CD8-positive, alpha-beta T cell (primary cell): ENCODE measurements at places on chromosomes 3 and 15. TPM values are rescaled to one million over a fixed set of nuclear protein-coding genes. Genes with fewer than 3 reads are reported as not detected.

GRCh38 chr3:75232216-75232615, 431.9 kb upstream of the FRG2C start:
- no peak for DNase-seq

- no peak for DNase-seq
These were observed 497.0 kb upstream of the TBL1XR1 start for GRCh38 chr3:177694316-177694715.

DNA sequence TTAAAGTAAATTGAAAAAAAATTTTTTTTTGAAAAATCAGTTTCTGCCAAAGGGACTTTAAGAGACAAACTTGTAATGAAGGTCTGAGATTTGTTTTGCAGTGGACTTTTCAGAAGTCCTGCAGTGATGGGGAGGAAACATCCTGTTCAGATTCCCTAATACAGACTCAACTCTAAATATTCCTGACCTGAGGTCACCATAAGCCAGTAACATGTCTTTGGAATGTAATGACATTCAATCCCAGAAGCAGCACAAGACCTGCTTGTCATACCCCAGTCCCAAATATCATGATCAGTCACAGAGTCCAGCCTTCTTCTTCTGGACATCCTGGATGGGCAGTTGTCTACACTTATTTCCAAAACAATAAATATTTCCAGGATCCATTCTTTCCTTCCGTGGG, 53.6 kb downstream of the TMEM39A start:
- DNase-seq = no peak

- no peak for DNase-seq
These were observed 5.6 kb upstream of the TNIK start for GRCh38 chr3:171465763-171466162.

- DNase-seq = no peak
These were observed 21.9 kb downstream of the CYP8B1 start for GRCh38 chr3:42853739-42854302.

GRCh38 chr3:171956181-171956683, 83.1 kb upstream of the FNDC3B start:
- no peak for DNase-seq

DNA sequence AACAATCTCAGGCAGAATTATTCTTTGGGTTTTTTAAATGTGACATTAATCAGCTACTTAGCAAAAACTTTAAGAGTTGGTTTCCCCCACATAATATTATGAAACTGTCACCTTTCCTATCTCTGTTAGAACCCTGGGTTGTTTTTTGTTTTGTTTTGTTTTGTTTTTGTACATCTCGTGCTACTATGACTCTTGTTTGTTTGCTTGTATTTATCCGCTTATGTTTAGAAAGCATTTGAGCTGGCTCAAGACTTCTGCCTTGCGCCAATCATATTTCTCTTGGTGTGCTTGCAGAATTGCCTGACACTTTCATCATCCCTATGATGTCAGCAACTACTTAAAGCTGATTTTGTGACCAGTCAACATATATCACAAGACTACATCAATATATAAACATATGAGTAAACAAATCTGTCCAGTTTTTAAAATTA, 116.9 kb downstream of the DCLK3 start:
- no peak for DNase-seq

DNA sequence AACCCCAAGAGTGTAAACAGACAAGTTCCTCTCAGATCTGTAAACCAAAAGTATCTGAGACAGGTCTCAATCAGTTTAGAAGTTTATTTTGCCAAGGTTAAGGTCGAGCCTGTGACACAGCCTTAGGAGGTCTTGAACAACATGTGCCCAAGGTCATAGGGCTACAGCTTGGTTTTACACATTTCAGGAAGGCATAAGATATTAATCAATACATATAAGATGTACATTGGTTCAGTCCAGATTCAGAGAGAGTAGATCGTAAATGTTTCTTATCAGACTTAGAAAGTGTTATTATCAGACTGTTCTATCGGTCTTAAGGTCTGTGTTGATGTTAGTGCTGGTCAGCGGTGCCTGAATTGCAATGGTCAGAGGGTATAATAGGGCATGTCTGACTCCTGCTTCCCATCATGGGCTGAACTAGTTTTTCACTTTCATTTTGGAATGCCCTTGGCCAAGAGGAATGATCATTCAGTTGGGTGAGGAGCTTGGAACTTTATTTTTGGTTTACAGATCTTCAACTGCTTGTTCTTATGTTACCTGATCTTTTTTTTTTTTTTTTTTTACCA, 27.0 kb upstream of the MFGE8 start:
- DNase-seq = no peak

- no peak for DNase-seq
These were observed 41.1 kb upstream of the SRGAP3 start for GRCh38 chr3:9290566-9290965.

- no peak for DNase-seq
These were observed 341.2 kb upstream of the C2CD4B start for GRCh38 chr15:62506217-62506805.

- DNase-seq = no peak
These were observed 214.6 kb downstream of the KCNAB1 start for GRCh38 chr3:156334841-156335545.

DNA sequence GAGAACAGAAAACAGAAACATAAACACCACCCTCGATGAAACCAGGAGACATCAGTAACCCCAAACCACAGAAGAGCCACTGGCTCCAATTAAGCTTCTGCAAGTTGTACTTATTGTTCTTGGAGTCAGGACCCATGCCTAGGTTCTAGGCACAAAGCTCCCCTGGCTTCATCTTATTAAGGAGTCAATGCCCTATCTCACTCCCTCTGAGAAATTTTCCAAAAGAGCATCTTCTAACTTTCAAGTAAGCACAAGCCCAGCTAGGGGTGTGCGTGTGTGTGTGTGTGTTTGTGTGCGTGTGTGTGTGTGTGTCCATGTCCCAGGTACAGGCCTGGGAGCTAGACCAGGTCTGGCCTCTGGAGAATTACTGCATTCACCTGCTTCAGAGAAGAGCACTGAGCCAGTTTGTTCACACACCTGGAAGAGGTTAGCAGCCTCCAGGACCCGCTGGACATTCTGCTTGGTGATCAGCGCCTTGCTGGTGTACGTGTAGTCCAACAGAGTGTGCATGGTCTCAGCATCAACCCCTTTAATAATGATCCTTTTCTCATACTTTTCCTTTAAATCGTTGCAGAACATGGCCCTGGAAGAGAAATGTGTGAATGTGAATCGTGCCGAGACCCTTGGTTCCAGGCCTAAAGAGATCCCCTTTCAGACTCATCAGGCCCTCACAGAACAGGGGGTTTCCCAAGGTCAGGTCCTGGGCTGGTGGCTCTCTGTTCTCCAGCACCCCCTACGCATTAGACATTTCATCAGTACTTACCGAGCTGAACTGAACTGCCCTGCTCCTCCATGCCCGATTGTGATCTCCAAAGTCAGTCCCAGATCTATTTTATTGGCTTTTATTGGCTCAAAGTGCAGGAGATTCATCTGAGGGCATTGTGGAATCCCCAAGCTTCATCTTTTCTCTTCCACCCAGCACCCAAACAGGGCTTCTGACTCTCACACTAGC, 27.8 kb downstream of the KLHL6 start:
- DNase-seq = no peak

DNA sequence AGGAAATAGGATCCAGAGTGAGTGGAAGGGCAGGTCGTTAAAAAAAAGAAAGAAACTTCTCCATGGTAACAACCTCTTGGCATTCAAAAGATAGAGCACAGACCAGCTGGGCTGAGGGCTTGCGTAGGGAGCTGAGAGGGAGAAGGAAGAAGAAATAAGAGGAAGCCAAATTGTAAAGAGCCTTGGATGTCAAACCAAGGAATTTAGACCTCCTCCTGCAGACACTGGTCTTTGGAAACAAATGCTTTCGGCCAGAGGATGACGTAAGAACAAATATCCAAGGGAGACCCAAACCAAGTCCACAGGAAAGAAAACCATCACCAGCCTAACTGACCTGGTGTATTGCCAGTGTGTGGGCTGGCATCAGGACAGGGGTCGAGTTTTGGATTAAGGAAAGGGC, 155.2 kb downstream of the UACA start:
- no peak for DNase-seq

GRCh38 chr3:64599651-64600050, 88.1 kb downstream of the ADAMTS9 start:
- DNase-seq = no peak

DNA sequence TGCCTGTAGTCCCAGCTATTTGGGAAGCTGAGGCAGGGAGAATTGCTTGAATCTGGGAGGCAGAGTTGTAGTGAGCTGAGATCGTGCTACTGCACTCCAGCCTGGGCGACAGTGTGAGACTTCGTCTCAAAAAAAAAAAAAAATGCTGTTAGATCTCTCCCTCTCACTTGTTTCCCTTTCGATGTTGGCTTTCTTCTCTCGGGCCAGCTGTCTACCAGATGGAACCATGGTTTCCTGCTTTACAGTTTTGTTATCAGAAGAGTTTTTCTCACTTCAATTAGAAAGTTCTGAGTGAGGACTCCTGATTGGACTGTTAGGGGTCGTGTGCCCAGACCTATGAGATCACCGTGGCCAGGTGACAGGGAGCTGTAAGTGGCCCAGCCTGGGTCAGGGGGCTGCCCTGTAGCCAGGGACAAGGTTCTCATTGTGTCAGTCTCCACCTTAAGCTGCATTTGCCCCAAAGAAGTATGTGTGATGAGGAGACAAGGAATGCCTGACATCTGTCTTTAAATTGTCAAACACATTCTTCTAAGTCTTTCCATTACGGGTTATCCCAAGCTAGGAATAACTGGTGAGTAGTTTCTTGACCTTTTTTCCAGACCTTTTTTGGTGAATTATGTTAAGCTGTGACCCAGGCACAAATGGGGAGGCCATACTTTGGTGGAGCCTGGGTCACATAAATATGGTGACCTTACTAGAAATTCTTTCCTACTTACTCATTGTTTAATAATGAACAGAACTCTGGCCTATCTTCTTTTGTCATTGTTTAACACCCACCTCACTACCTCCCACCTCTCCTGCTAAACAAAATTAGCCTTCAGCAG, 25.2 kb downstream of the SNAPC5 start:
- DNase-seq = no peak

- no peak for DNase-seq
These were observed 665.5 kb upstream of the NAALADL2 start for GRCh38 chr3:174193604-174194003.

DNA sequence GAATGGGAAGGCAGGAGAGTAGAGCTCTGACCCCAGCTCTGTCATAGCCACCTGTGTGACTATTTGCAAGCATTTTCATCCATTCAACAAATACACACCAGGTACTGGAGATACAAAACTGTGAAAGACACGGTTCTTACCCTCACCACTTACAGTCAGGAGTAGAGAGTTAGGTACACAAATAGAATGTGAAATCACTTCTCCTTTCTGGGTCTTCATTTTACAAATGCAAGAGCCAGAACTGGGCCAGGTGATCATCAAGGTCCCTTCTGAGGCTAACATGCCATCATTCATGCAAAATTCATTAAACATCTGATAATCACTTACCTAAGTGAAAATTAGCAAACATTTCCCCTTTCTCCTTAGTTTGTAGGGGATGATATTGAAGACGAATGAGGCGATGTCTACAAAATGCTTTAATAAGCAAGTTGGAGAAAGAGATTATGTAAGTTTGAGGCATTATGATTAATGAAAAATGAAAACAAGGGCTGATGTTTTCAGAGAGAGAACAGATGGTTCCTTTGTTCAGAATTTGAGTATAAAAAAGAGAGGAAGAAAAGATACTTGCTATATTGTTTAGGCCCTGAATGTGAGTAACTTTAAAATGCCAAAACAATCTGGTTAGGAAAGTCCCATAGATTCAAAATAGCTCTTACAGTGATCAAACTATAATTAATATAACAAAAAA, 88.6 kb downstream of the LPP start:
- DNase-seq = no peak

DNA sequence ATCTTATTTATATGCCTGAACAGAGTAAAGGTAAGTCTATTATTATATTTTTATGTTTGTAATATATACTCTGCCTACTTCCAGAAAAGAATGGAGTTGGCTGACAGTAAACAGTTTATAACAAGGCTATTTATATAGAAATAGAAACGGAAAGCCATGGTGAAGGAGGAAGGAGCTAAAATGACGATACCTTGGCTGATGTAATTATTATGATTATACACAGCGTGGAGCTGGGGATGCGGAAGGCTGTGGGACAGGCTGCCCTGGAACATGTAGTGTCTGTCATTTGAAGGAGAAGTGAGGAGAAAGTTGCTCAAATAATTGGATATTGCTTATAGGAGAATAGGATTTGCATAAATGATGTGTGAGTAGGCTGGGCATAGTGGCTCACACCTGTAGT, 37.8 kb downstream of the CEMIP start:
- no peak for DNase-seq

DNA sequence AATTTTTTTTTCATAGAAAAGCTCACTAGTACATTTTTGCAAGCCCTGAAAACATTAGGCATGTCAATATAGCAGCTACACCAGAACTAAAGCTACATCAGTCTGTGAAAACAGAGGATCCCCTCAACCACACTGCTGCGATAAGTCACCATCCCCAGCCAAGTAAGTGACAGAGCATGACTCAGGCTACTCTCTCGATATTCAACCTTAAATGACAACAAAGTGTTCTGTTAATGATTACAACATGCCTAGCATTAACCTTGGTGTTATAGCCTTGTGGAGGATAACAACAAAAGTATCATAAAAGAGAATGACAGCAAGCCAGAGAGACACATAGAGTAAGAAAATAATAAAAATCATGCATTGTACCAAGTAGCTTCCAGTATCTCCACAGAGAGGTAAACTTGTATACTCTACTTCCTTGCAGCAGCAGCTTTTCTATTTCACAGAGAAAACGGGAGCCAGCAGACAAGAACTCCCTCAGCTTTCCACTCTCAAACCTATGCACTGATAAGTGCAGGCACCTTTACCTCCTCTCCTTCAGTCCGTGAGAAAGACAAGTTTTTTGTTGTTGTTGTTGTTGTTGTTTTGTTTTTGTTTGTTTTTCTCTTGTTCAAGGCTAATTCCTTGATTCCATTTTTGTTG, 76.6 kb downstream of the GBE1 start:
- no peak for DNase-seq

DNA sequence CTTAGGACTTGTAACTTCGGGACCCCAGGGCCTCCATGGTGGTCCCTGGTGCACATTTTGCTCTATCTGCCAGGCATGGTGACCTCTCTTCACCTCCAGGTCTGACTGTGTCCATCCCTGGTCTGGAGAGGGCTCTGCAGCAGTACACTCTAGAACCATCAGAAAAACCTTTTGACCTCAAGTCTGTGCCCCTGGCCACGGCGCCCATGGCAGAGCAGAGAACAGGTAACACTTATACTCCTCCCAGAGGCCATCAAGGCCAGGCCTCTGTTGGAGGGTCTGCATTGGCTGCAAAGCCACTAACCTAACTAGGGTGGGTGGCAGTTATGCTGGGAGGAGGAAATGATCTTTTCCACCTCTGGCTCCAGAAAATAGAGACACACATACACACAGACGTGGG, 10.3 kb upstream of the HMCES start:
- no peak for DNase-seq

Gene KNL1
- 0.98 TPM for total RNA-seq

Gene SAMD7
- not detected for total RNA-seq

Gene MORC1
- not detected for total RNA-seq

Gene ONECUT1
- total RNA-seq = not detected

Gene OCA2
- total RNA-seq = not detected

Gene COL7A1
- total RNA-seq = 1.6 TPM

Gene DUOXA1
- not detected for total RNA-seq

Gene ZNF774
- not detected for total RNA-seq

Gene SERINC4
- total RNA-seq = 0.27 TPM
